ENCODE measurements at places on chromosomes 2 and 18. TPM values are rescaled to one million over a fixed set of nuclear protein-coding genes. Genes with fewer than 3 reads are reported as not detected.

- DNase-seq = no peak
Observed at GRCh38 chr2:6864923-6865345, 773 bp downstream of the CMPK2 start.

GRCh38 chr2:37080266-37080665, 3.9 kb downstream of the HEATR5B start:
- DNase-seq = no peak

DNA sequence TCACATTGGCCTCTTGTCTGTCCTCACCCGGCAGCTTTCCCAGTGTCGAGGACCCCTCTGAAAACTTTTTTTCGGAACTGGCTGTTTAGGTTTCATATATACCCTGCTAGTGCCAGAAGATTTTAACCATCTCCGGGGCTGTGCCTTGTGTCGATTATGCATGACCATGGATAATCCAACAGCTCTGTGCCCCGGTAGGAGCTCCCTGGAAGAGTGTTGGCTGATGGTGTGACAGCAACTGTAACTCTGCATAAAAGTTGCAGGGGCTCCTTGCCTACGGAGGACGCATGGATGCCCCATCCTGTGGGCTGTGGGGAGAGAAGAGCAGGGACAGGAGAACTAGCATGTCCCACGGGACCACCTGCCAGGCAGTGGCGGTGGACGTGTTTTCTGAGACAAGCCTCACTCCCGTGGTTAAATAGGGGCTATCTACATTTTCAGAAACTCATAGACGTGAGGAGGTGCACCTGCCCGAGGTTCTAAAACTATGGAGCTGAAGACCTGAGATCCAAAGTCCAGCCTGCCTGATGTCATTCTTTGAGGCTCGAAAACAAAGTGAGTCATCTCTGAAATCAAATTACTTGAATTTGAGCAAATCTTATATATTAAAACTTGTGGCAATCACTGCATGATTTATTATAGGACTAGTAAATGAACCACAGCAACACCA, 437.2 kb upstream of the HS6ST1 start:
- DNase-seq = no peak

- no peak for DNase-seq
Observed at GRCh38 chr2:13110825-13111224, 394.1 kb downstream of the TRIB2 start.

DNA sequence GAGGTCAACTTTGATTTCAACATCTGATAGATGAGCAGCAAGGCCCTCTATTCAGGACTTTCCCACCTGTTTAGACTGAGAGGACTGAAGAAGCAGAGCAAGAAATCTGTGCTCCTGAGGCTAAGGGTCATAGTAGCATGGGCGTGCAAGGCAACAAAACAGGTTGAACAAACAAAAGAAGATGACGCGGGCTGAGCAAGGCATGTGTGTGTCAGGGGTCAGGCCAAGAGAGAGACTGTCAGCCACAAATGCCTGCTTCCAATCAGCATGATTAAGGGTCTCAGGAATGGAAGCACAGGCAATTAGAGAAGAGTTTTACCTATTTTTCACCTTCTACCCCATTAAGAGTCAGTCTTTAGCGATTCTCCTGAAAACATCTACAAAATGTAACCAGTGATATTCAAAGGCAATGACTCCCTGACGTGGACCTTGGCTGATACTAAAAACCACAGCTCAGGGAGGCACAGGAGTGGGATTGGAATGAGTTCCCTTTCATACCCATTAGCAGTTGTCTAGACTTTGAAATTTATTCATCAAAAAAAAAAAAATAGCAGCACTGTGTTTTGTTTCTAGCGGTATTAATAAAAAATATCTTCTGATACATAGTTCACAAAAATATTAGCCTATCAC, 81.9 kb downstream of the DYNAP start:
- DNase-seq = no peak

DNA sequence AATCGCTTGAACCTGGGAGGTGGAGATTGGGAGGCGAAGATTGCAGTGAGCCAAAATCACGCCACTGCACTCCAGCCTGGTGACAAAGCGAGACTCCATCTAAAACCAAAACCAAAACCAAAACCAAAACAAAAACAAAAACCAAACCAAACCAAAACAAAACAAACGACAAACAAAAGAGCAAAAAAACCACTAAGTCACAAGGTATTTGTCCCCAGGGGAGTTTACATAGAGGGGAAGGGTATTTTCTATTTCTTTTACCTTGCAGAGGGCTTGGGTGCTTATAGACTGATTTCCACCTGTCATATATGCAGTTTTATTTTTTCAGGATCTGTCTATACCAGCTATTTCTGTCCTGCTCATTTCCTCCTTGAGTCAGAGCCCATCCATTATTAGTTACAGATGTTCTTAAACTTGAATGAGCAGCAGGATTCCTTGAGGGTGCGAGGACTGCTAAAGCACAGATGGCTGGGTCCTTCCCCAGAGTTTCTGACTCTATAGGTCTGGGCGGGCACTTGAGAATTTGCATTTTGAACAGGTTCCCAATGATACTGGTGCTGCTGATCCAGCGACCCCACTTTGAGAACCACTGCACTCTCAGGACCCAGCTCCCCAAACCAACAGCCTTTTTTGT, 102.2 kb upstream of the UXS1 start:
- no peak for DNase-seq

DNA sequence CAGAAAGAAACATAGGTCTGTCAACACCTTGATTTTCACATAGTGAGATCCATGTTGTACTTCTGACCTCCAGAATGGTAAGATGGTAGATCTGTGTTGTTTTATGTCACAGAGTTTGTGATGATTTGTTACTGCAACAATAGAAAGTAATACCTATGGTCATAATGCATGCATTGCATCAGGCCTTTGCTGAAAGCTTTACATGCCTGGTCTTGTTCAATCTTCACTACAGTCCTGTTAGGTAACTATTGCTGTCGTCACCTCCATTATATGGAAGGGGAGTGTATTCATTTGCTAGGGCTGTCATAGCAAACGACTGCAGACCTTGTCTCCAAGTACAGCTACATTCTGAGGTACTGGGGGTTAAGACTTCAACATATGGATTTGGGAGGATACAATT, 243.5 kb downstream of the ANAPC1 start:
- no peak for DNase-seq

GRCh38 chr18:48952287-48953103, 1.7 kb upstream of the SMAD7 start:
- peak; percentile 58 for DNase-seq

- DNase-seq = no peak
Observed at GRCh38 chr2:205734436-205735037, 52.2 kb downstream of the NRP2 start.

GRCh38 chr18:78642296-78642951, 337.2 kb upstream of the SALL3 start:
- no peak for DNase-seq

GRCh38 chr2:16767789-16768476, 102.3 kb upstream of the CYRIA start:
- DNase-seq = no peak

DNA sequence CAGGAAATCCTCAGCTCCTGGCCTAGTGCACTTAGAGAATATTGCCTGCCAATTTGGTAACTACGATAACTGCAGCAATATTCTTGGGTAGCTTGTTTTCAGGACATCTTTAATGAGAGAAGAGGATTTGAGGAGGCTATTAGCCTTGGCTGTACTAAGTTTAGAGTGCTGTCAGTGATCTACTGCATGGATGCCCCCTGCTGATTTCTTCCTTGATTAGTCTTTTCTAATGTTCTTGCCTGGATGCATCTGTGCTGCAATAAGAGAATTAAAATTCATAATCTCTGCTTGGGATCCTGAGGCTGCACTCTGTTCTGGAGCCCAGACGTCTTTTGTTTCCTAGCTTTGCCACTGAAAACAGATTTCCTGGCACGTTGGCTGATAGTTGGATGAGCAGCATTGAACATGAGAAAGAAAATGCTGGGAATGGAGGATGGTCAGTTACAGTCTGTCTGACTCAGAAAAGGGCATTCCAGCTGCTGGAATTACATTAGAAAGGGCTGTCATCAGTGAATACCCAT, 115.4 kb downstream of the CCDC85A start:
- no peak for DNase-seq

GRCh38 chr2:155690785-155691184, 641.7 kb downstream of the NR4A2 start:
- no peak for DNase-seq

- DNase-seq = no peak
Observed at GRCh38 chr2:41160439-41160838, 708.5 kb upstream of the SLC8A1 start.

DNA sequence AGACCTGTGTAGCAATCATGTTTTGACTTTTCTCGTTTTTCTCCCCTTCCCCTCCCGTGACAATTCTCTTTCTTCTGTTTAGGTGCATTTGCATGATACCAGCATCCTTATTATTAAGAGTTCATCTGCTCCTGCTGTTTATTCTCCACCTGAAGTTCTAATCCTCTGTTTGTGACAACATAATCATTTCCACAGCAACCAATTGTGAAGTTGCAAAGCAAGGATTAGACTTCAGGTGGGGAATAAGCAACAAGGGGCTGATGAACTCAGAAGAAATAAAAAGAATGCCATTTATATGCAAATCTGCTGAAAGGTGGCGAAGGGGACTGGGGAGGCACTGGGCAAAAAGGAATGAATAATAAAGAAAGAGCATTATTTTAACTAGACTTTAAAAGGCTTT, 124.8 kb upstream of the LINC00305 start:
- no peak for DNase-seq

- DNase-seq = no peak
Observed at GRCh38 chr2:238644095-238645081, 203.5 kb upstream of the TWIST2 start.

DNA sequence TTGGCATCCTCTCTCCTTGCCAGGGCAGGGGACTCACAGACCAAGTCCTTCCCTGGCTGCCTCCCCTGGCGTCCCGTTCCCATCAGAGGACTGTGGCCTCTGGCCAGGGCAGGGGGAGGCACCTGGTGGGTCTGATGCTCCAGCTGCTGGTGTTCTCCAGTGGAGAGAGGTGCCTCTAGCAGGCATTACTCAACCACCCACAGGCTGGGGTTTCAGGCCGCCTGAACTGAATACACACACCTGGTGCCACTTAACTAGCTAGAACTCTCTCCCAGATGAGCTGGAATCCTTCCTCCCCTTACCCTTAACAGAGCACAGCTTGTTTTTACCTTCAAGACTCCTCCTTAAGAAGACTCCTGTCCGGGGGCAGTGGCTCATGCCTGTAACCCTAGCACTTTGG, 37.7 kb upstream of the CNGA3 start:
- no peak for DNase-seq

- DNase-seq = no peak
Observed at GRCh38 chr18:57621246-57621604, 411 bp downstream of the NARS1 start.

Gene DNER
- total RNA-seq = not detected

Gene FLACC1
- total RNA-seq = 2.4 TPM

Gene CNGA3
- total RNA-seq = not detected

Gene FSIP2
- total RNA-seq = 0.69 TPM

Gene CHRNA1
- total RNA-seq = 0.27 TPM

Gene PLCL1
- 8.3 TPM for total RNA-seq

Gene TXNDC2
- total RNA-seq = not detected

Gene DSG4
- total RNA-seq = not detected

Gene AP1S3
- 0.76 TPM for total RNA-seq

Measured in CD8-positive, alpha-beta T cell (primary cell).